Inflammatory macrophage treated with lipopolysaccharide for 1 hour (primary cell): ENCODE measurements at places on chromosomes 11 and 22.

DNA sequence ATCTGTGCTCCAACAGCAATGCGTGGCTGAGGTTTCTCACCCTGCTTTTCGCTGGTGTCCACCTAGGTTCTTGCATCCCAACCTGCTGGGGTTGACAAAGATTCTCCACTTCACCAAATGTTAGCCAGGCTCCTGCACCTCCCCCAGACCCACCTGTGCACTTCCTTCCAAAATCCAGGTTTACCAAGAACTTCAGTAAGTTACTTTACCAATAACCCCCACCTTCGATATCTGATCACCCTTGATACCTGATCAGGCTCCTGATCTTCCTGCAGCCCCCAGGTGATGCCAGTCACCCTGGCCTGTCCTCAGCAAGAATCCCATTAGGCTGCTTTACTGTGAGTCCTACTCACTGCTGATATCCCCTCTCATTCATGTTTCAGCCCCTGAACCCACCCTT, 1203.4 kb downstream of the TBC1D22A start:
- DNase-seq, result no peak

DNA sequence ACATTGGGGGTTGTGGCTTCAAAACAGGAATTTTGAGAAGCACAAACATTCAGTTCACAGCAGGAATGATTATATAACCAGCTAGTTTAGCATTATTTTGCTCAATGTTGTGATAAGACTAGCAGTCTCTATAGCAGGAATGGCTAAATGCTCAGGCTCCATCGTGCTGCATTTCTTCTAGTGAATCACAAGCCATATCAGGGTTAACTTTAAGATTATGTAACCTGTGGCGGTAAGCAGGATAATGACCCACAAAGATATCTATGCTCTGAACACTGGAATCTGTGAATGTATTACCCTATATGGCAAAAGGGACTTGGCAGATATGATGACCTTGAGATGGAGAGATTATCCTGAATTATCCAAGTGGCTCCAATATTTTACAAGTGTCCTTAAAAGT, 14.8 kb downstream of the FSHB start:
- DNase-seq, result no peak

GRCh38 chr11:90447618-90448017, 224.8 kb upstream of the CHORDC1 start:
- DNase-seq, result no peak

GRCh38 chr22:20581503-20582170, 74.2 kb downstream of the MED15 start:
- no peak for DNase-seq

DNA sequence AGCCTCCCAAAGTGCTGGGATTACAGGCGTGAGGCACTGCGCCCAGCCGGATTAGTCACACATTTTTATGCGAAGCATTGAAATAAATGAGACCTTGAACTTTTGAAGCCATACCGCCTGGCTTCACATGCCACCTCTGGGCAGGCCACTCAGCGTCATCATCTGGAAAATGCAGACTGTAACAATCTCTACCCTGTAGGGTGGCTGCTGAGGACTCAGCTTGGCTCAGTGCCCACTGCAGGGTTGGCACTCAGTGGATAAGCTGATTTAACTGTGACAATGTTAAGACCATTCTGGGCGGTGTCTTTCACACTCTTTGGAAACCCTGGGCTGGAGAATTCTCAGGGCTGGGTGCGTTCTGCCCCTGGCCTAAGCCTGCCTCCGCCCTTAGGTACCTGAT, 8.5 kb downstream of the SH3BP1 start:
- no peak for DNase-seq

DNA sequence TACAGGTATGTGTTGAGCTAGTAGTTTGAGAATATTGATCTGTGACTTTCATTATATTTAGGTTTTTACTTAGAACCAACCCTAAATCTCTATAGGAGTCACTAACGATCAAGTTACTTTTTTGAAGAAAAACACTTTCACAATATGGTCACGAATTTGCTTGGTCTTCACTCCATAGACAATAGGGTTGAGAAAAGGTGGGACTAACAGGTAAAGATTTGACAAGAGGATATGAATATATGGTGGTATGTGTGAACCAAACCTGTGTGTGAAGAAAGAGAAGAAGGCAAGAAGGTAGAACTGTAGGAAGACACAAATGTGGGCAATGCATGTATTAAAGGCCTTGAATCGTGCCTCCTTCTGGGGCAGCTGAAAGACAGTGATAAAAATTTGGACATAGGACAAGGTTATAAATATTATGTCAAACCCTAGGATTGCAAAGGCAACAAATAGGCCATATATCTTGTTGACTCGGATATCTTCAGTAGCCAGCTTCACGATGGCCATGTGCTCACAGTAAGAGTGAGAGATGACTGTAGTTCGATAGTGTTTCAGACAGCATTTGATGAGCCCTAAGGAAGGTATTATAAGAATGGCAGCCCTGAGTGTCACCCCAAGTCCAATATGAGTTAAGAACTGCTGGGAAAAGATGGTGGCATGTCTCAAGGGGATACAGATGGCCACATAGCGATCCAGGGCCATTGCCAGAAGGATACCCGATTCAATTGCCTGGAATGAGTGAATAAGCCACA, 6.4 kb downstream of the OR52A5 start:
- DNase-seq, result no peak

DNA sequence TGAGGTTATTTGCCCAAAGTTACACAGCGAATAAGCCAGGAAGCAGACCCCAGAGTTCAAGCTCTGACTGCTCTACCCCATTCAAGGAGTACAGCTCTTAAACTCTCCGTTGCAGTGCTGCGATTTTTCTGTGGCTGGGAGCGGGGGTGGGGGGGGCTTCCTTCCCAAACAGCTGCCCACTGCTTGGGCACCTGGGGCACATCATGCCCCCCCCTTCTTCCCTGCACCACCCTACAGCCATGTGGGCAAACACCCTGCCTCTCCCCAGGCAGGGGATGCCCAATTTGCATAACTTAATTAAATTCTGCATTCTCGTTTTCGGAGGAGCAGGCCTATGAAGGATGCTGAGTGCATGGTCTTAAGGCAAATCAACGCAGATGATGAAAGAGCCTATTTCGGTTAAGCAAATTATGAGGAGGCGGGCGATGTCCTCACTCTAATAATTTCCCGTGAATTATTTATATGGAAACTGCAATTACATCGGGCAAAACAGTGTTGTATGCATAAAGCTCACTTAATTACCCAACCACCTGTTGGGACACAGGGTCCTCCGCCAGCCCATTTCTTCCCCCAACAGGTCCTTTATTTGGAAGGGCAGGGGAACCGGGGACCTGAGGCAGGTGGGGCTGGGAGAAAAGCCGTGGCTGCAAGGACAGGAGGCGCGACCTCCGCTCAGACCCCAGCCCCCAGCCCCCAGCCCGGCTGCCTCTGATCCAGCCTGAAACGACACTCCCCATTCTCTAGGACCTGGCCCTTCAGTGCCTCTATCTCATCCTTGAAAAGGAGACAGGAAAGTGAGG, 610.5 kb downstream of the BUD13 start:
- no peak for DNase-seq

- no peak for DNase-seq
Observed at GRCh38 chr11:4605057-4605456, 3.0 kb downstream of the TRIM68 start.

DNA sequence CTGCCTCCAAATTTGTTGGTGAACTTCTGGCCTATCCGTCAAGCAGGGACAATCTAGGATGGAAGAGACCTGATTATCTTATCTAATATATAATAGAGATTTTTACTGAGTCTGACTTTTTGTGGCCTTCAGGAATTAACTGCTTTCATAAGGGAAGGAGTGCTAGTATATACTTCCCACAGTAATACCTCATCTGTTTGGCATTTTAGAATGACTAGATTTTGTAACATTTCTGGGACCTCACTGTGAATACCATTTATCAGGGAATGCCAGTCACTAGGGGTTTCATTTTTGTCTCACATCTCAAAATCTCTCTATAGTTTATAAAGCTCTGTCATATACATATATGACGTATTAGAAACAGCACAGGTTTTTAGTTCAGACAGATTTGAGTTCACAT, 114.3 kb downstream of the INSC start:
- no peak for DNase-seq

- DNase-seq, result no peak
Observed at GRCh38 chr11:4960877-4961276, 5.4 kb upstream of the OR51A2 start.

GRCh38 chr11:70796648-70797227, 398.4 kb downstream of the CTTN start:
- no peak for DNase-seq

DNA sequence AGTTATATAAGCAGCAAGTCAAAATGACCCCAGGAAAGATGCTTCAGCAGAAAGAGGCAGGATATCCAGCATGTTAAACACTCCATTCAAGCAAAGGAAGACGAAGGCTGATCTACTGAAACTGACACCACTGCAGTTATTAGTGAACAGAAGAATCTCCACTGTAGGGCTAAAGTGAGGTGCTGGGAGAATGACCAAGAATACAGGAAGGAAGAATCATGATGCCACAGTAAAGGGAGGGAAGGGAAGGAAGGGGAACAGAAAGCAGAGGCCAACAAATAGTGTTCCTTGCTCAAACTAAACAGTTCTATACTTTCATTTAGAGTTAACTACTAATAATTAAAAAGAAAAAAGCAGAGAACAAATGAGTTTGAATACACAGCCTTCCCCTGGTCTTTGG, 92.5 kb downstream of the SIK3 start:
- DNase-seq, result peak; percentile 62

GRCh38 chr11:64866173-64866491, 12.3 kb downstream of the EHD1 start:
- no peak for DNase-seq
